ENCODE measurements at places on chromosomes 11 and 22.

GRCh38 chr22:36257308-36257707, 4.4 kb downstream of the APOL1 start:
- DNase-seq, result no peak

GRCh38 chr11:118961591-118961990, 5.5 kb downstream of the UPK2 start:
- no peak for DNase-seq

- DNase-seq, result no peak
Observed at GRCh38 chr11:35349897-35350296, 69.5 kb downstream of the SLC1A2 start.

DNA sequence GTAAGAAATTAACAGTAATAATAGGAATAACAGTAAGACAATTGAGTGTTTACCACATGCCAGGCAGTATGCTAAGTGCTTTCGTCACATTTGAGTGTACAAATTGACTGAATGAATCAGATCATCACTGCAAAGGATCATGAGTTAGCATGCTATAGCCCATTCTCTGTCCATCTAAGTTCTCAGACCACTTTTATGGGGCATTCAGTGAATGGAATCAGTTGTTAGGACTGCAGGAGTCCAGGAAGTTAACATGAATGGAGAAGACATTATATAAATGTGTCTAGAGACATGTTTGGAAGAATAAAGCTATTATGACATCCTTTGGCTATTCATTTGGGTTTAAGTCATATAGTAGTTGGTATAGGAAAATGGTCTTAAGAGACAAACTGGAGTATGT, 59.9 kb downstream of the NCAM1 start:
- DNase-seq, result no peak

GRCh38 chr22:50148991-50149721, 21.4 kb upstream of the PANX2 start:
- DNase-seq, result peak; percentile 82

DNA sequence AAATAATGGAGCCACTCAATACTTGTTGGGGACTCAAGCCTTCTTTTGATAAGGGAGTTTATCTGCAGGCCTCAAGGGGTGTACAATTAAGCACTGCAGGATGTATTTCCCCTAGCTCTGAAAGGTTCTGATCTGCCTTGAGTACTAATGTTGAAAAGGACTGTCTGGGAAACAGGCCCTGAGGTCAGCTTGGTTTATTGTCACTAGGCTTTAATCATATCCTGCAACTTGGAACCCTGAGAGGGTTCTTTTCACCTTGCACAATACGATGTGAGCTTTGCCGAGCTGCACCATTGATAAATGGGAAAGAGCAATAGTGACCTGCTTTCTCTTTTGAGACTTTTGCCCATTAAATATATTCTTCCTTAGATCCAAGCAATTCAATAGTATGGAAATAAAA, 31.6 kb upstream of the HORMAD2 start:
- DNase-seq, result no peak

DNA sequence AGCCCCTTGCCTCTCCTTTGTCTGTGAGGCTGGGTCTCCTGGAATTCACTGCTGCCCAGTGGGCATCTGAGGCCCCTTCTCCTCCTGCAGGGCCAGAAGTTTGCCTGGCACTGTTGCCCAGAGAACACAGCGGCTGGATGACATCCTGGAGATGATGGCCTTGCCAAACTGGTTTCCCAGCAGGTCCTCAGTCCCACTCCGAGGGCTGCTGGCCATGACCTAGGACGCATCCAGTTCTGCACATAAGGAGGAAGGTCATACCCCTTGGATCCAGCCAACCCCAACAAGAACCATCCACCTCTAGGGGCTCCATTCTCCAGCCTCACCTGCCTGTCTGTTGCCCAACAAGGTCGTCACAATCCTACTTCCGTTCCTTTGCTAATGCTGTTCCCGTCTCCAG, 3.4 kb upstream of the SMTN start:
- DNase-seq, result no peak

DNA sequence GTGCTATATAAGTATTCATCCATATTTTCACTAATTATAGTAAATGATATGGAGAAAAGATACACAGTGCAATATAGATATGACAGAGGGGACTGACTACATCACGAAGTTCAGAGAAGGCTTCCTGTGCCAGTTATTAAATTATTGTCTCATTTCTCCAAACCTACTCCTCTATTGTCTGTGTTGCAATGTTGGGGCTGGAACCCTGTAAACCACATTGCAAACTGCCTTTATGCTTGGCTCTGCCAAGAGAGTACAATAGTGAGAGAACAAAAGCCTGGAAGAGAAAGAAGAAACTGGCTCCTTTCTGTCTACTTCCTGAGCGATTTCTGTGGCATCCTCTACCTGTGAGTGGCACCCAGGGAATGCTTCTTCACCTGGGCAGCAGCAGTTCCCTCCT, 46.4 kb downstream of the ME3 start:
- no peak for DNase-seq

GRCh38 chr22:17269224-17269606, 50.0 kb upstream of the ADA2 start:
- no peak for DNase-seq

DNA sequence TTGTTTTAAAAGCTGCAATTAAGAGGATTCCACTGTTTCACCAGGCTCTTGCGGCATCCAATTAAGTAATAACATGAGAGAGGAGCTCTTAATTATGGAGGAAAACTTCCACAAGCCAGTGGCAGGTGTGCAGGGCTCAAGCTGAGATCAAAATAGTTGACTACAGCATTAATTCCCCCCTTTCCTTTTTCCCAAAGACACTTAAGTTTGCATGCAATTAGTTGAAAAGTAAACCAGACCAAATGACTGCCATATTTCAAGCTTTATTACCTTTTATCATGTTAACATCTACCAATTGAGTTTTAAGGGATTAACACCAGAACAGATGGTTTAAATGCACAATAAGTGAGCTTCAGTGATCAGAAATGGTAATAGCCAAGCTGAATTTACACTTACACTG, 32.1 kb downstream of the FAM168A start:
- no peak for DNase-seq

DNA sequence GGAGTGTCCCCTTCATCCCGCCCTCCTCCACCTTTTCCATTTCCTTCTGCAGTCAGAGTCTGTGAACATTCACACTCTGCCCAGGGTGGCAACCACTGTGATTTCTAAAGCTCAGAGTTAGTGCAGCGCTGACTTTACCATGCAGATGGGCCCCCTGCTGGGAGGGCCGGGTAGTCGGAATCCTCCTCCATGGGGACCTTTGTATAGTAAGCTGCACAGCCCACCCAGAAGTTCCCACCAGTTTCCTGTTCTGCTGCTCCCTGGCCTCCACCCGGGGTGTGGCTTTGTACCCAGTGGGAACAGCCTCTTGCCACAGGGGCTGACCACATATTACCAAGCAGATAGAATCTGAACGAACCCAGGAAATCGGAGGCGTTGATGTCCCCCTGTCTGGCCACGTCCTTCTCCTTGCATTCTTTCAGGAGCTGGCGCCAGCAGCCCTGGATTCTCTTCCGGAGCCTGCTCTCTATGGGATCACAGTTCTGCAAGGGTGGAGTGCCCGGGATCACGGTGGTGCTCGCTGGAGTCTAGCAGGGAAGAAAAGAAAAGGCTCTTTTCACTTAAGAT, 125.3 kb downstream of the MPPED1 start:
- peak; percentile 39 for DNase-seq

GRCh38 chr22:46834021-46834737, 71.7 kb downstream of the TBC1D22A start:
- DNase-seq, result no peak
